ENCODE measurements at places on chromosomes 11 and 22.

DNA sequence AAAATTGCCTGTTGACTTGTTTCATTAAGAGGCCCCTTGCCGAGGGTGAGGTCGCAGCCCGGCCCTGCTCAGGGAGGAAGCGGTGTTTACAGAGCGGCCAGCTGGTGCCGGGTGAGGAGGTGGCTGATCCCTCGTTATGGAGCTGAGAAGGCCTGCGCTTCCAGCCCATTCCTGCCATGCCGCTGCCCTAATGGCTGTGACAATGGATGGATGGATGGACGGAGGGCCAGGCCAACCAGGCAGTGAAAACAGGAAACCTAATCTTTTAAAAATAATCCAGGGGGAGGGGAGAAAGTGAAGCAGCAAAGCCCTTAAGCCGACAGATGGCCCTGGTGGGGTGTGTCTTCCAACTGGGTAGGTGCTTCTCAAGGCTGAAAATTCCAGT is 38.5 kb downstream of the BCR start:
- no peak for DNase-seq

- DNase-seq, result no peak
Measured at GRCh38 chr22:25091458-25091857, 108.2 kb upstream of the CRYBB3 start.

DNA sequence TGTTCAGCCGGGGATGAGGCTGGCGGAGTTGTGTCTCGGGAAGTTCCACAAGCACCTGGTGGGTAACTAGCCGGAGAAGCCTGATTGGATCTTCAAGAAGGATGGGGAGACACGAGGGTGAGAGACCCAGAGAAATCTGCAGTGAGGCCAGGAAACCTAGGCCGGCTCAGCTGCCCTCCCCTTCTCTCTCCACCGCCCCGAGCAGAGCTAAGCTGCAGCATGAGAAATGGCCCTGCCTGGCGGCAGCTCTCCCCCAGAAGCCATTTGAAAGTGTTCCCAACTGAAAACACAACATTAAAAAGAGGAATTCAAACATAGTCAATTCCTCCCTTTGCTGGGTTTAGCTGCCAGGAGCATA is 77.8 kb upstream of the SHISAL1 start:
- no peak for DNase-seq

- no peak for DNase-seq
Measured at GRCh38 chr11:108307751-108308150, 84.9 kb downstream of the ATM start.

- DNase-seq, result peak; percentile 94
Measured at GRCh38 chr11:43393765-43394355, 35.1 kb downstream of the TTC17 start.

- no peak for DNase-seq
Measured at GRCh38 chr11:35173011-35173511, 34.1 kb downstream of the CD44 start.

DNA sequence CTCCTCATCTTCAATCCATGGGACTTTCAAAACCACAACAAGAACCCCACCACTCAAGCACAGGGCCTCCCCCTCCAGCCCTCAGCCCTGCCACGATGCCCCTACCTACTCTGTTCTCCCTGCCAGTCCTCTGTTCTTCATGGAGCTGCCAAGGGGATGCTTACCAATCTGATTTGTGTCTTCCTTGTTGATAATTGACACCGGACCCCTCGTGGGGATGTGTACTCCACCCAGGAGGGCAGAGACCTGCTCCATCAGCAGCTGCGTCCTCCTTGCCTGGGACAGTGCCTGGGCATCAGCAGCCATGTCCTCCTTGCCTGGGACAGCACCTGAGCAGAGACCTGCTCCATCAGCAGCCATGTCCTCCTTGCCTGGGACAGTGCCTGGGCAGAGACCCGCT is 1489.2 kb downstream of the TBC1D22A start:
- no peak for DNase-seq

DNA sequence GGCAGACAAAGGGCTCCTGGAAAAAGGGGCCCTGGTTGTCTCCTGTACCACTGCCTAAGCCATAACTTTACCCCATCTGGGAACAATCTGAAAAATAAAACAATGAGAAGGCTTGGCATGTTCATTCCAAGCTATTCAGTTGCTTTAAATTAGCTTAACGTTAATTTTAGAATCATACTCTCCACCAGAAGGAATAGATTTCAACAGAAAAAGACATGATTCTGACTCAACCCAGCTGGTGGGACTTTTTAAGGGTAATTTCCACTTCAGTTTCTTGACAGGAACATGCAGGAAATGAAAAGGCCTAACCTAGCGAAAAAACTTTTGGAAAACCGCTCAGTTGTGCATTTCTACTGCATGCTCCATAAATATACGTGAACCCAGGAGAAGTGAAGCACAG is 7.9 kb downstream of the SF3A1 start:
- no peak for DNase-seq

- DNase-seq, result no peak
Measured at GRCh38 chr22:17265649-17266248, 46.5 kb upstream of the ADA2 start.

DNA sequence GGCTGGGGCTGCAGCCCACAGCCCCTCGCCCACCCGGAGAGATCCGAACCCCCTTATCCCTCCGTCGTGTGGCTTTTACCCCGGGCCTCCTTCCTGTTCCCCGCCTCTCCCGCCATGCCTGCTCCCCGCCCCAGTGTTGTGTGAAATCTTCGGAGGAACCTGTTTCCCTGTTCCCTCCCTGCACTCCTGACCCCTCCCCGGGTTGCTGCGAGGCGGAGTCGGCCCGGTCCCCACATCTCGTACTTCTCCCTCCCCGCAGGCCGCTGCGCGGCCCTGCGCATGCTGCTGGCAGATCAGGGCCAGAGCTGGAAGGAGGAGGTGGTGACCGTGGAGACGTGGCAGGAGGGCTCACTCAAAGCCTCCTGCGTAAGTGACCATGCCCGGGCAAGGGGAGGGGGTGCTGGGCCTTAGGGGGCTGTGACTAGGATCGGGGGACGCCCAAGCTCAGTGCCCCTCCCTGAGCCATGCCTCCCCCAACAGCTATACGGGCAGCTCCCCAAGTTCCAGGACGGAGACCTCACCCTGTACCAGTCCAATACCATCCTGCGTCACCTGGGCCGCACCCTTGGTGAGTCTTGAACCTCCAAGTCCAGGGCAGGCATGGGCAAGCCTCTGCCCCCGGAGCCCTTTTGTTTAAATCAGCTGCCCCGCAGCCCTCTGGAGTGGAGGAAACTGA is 731 bp downstream of the GSTP1 start:
- DNase-seq, result peak; percentile 71
